ENCODE measurements at places on chromosomes 12 and 14.

DNA sequence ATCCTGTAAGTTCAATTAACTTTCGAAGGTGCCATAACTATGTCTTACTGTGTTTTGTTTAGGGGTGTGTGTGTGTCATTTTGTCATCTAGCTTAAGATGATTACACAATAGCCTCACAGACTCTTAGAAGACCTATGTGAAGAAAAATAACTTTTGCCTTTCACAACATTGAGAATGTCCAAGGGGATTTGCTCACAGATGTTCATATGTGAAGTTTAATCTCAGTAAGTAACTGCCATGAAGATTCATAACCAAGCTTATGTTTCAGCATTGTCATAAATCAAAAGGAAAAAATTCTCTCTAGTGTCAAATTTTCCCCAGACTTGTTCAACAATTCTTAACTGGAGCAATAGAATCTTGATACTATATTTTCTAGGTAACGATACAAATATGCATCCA is 226.1 kb upstream of the PRKD1 start:
- no peak for DNase-seq

DNA sequence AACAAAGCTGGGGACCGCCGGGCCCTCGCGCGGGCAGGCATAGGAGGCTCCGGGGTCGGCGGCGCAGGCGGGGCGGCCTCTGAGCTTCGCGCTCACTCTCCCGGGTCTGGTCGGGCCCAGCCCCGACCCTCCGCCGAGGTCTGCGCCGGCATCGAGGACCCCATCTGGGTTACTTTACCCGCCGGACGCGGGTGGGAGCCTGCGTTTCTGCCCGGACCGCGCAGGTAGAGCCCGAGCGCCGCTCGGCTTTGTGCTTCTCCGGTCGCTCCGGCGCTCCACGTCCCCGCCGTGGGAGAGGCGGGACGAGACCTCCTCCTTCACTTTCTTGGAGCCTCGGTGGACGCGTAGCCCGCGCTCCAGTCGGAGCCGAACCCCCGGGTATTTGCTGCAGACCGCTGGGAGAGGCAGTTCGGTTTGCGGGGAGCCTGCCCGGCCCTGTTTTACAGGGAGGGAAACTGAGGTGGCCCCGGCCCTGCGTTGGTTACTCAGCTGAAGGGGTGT is 63.2 kb downstream of the FBXL14 start:
- DNase-seq = no peak

GRCh38 chr12:14843425-14843887 is at the start of gene ART4:
Gene ART4 (minus strand): TSS chr12:14843526. CDS start chr12:14843113, 413 bp downstream.
- no peak for DNase-seq

DNA sequence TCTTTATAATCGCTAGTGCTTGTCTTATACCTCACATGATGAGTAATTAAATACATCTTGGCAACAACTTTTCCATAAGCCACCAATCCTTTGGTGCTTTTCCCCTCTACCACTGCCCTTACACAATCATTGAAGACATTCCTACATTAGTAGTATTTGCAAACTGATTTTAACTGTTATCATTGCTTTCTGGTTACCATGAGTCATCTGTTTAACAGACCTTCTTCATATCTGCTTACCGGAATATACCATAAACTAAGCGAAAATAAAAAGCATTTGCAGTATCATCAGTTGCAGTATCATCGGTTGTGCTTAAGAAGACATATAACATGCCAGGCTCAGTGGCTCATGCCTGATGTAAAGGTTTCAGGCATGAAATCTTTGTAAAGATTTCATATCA is 54.8 kb upstream of the PLEKHA5 start:
- no peak for DNase-seq

GRCh38 chr12:126668961-126669360 is 1598.0 kb upstream of the TMEM132C start:
- no peak for DNase-seq

DNA sequence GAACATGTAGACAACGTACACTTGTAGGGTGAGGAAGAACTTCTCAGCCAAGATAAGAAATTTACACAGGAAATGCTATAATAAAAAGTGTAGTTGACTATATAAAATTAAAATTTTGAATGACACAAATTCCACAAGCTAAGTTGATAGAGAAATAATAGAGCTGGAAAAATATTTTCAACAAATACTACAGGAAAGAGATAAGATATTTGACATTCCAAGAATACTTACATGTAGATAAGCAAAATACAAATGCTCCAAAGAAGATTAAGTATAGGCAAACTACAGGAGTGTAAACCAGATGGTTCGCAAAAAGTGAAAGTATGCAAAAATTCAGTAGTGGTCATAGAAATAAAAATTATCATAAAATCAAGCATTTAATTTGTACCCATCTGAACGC is 49.2 kb upstream of the ANP32D start:
- DNase-seq = no peak

- DNase-seq = no peak
Measured at GRCh38 chr12:9751204-9752144, 9.2 kb downstream of the CD69 start.

DNA sequence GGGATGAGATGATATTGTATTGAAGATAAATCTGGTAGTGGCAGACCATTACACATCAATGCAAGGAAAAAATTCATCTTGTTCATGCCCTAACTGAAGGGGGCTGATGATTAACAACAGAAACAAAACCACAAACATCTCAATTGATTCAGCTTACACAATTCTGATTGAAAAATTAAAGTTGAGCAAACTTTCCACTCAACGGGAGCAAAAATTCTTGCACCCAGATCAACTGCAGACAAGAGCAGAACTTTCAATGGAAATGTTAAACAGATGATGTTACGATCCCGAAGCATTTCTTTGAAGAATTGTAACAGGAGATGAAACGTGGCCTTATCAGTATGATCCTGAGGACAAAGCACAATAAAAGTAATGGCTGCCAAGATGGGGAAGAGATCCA is 172.4 kb upstream of the SOX5 start:
- no peak for DNase-seq

- DNase-seq = no peak
Measured at GRCh38 chr14:93683226-93683625, 105.1 kb downstream of the PRIMA1 start.

GRCh38 chr12:119136811-119137410 is 41.8 kb upstream of the HSPB8 start:
- DNase-seq = no peak

DNA sequence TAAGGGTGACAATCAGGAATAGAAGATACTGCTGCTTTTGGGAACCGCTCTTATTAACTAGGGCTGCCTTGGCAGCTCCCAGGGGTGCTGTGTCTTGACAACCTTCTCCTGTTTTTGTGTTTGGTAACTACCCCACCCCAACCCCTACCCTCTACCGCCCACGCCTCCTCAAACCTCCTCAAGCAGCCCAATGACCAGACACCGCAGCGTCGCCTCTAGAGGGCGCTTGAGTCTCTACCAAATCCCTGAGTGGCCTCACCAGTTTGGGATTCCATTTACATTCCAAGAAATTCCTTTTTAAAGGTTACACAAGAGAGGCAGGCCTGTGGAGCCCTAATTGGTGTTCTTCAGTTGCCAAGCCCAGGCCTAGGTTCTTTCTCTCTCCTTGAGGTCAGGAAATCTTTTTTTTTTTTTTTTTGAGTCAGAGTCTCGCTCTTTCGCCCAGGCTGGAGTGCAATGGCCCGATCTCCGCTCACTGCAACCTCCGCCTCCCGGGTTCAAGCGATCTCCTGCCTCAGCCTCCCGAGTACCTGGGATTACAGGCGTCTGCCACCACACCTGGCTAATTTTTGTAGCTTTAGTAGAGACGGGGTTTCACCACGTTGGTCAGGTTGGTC is 72.4 kb upstream of the USP44 start:
- DNase-seq = no peak

DNA sequence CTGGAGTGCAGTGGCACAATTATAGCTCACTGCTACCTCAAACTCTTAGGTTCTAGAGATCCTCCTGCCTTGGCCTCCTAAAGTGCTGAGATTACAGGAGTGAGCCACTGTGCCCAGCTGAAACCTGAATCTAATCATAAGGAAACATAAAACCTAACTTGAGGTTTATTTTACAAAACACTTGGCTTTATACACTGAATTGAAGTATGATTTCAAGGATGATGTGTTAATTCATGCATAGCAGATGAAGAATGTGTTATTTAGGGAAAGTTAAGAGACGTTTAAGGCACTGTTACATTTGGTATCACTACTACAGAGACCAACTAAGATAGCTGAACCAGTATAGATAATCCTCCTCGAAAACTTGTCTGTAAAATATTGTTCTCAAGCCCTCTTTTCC is 6.4 kb downstream of the DICER1 start:
- DNase-seq = no peak

GRCh38 chr14:99026471-99026870 is 245.5 kb downstream of the BCL11B start:
- DNase-seq = no peak

DNA sequence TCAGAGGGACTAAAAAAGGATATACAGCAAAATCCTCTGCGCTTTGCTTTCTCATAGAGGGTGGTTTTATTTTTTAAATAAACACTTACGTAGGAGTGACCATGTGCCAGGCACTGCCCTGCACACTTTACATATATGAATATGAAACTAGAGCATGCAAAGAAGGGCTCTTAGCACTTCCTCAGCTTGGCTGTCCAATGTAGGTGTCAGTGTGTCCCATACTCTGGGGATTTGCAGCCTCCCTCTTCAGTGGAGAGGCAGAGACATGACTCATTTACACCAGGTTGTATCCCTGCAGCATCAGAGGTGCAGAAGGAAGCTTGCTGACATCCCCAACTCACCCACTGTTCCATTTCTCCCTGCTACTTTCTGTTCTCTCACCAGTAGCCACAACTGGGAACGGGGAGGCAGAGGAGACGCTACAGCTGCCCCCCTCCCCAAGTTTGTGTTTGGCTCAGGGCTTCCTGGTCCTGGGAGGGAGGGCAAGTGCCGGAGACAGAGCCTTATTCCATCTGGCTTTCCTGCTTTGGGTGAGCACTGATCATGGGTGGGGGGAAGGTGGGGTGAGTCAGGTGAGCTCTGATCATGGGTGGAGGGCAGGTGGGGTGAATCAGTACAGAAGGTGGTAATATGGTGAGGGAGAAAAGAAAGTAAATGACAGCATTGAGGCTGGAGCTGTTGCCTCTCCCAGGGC is 4.9 kb upstream of the KRT5 start:
- peak; percentile 88 for DNase-seq

- no peak for DNase-seq
Measured at GRCh38 chr12:103771466-103771865, 69.6 kb downstream of the NT5DC3 start.

GRCh38 chr12:104463368-104463767 is 6.6 kb downstream of the CHST11 start:
- no peak for DNase-seq

DNA sequence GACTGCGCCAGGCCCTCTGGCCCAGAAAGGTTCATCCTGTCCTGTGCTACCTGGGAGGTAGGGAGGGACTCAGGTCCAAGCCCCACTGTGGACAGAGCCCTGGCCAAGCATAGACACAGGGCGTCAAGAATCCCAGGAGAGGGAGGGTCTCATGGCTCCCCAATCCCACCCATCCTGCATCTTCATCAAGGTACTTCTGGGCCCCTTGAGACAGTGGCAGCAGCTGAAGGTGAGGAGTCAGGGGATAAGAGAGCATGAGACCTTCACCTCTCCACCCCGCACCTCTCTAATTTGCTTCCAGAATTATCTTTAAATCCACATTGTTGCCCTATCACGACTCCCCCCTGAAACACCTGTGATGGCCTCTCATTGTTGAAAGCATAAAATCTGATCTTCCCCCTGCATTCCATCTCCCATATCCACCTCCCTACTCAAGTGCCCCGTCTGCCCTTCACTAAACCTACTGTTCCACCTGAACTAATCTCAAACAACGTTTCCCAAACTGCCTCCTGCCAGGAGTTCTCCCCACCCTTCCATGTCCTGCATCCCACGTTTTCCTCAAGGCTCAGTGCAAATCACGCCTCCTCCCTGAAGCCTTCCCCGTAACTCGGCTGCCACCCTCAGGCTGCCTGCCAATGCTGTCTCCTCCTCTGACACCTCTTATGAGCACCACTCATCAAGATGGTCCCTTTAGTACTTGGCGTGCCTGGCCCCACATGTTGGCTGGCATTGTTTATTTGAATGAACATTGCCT is 27.1 kb downstream of the KRT18 start:
- no peak for DNase-seq

DNA sequence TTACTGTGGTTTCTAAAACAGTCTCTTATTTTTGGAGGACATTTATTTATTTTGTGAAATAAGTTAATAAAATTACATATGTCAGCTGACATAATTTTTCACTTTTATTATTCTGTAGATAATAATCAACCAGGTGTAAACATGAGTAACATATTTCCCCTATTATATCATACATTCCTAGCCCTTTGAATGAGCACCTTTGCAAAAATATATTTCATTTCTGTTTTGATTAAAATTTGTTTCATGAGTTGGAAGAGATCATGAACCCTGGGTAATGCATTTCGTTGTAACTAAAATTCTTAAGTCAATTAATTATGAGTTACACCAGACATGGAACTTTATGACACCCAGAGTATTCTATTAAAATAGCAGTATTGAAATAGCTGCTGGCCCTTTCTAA is 56.3 kb downstream of the SLC16A7 start:
- DNase-seq = no peak

GRCh38 chr12:25263594-25263993 is 12.9 kb upstream of the KRAS start:
- no peak for DNase-seq

DNA sequence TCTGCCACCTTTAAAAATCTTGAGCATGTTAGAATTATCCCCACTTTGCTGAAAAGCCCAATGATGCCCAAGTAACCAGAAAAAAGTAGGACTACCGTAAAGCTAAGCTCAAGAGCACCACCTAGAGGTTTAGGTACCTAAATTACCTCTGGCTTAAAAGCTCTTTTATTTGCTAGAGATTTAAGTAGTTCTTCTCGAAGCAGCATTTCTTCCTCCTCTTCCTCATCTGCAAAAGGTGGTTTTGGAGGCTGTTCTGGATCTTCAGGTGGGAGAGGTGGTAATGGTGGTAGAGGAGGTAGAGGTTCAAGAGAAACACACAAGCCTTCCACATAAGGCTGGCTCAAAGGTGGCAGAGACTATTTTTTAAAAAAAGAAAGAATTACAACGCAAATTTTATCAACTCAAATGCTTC is 26.9 kb downstream of the ZFC3H1 start:
- DNase-seq = no peak

GRCh38 chr14:23078692-23079116 is 16.2 kb downstream of the ACIN1 start:
- peak; percentile 96 for DNase-seq

GRCh38 chr14:44477953-44478352 is 29.1 kb downstream of the FSCB start:
- no peak for DNase-seq

DNA sequence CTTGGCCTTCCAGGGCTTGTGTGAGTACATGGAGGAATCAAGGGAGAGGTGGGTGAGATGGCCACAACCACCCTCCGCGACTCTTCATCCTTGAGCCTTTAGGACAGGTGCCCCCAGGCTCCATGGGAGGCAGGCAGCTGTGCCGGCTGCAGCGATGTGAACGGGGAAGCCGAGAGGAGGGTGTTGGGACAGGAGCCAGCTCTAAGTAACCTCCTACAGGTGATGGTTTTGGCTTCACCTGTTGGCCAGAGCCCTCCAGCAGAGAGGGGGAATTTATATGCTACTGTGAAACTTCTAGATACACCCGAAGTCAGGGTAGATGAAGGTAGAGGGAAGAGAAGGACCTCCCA is 132.2 kb upstream of the HIF1A start:
- no peak for DNase-seq

Measured in vagina (tissue), 2 donors.